ENCODE measurements at places on chromosomes 12 and 14. TPM values are rescaled to one million over a fixed set of nuclear protein-coding genes. Genes with fewer than 3 reads are reported as not detected.
A peak's percentile ranks its signal among the peaks of the same experiment; 100 is the strongest.

DNA sequence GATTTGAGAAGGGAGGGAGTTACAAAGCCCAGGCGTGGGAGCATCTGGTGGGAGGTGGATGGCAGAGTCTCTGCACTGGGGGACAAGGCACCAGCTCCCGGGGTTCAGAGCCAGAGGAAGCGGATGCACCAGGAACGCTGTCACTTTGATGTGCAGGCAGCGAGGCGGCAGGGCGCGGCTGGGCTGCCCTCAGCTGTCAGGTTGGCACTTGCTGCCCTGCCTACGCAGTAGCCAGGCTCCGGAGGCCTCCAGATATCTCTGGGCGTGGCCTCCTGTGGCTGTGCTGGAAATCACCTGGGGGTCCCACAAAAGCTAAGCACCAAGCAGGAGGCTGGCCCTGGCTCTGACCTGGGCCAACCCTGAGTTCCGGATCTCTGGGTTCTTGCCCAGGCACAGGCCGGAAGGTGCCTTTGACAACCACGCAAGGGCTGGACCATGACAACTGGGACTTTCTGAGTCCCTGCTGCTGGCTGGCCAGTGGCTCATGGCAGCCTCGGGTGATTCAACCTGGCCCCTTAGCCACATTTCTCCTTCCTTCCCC is 62.1 kb upstream of the MAP1LC3B2 start:
- peak; percentile 25 for DNase-seq
- no peaks in the 10 kb centered on the region for H3K36me3 ChIP-seq
- H3K27ac ChIP-seq, result no peak overlapping the region
- H3K4me3 ChIP-seq, result no peak overlapping the region
- peaks cover 11% of the 10 kb centered on the region for H3K4me1 ChIP-seq
- no peaks in the 10 kb centered on the region for H3K27me3 ChIP-seq

- H3K36me3 ChIP-seq, result no peaks in the 10 kb centered on the region
- H3K27ac ChIP-seq, result no peak overlapping the region
- no peak overlapping the region for H3K4me3 ChIP-seq
- DNase-seq, result no peak
- no peaks in the 10 kb centered on the region for H3K4me1 ChIP-seq
- no peaks in the 10 kb centered on the region for H3K27me3 ChIP-seq
These were observed 234.4 kb downstream of the CACNA1C start for GRCh38 chr12:2287151-2287550.

DNA sequence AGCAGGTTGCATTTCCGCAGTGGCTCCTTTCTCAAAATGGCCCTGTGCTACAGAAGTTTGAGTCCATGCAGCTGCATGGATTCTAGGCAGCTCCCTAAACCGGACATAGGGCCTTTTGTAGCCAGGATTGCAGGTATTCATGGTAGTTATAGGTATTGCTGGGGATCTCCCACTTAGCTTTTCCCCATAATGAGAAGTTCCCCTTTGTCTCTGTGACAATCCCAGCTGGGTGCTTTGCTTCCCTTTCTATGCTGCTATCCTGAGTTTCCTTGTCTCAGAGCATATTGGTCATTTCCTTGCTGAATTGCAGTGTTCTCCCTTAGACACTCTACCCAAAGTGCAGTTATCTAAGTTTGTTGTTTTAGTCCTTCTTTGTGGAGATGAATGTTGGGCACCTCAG is 120.9 kb upstream of the MIS18BP1 start:
- no peaks in the 10 kb centered on the region for H3K36me3 ChIP-seq
- peaks cover 7% of the 10 kb centered on the region for H3K4me1 ChIP-seq
- peak; percentile 20 for DNase-seq
- H3K27me3 ChIP-seq, result no peaks in the 10 kb centered on the region

DNA sequence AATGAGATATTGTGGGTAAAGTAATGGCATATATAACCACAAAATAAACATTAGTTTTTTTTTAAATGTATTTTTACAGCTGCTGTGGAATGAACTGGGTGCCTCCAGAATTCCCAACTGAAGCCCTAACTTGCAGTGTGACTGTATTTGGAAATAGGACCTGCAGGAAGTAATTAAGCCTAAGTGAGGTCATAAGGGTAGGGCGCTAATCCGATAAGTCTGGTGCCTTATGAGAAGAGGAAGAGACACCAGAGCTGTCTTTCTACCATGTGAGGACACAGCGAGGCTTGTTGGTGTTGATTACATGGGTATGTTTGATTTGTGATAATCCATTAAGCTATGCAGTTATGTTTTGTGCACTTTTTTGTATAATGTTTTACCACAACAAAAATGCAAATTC is 136.8 kb downstream of the TPH2 start:
- H3K4me1 ChIP-seq, result no peaks in the 10 kb centered on the region
- H3K27me3 ChIP-seq, result no peaks in the 10 kb centered on the region
- H3K4me3 ChIP-seq, result no peak overlapping the region
- no peaks in the 10 kb centered on the region for H3K36me3 ChIP-seq
- DNase-seq, result no peak
- H3K27ac ChIP-seq, result no peak overlapping the region

GRCh38 chr14:70808416-70809224 is 693 bp downstream of the MAP3K9 start:
- peak; percentile 76 for DNase-seq
- H3K27ac ChIP-seq, result peak overlapping the region; percentile 57
- H3K4me3 ChIP-seq, result peak overlapping the region; percentile 79
- no peaks in the 10 kb centered on the region for H3K27me3 ChIP-seq

GRCh38 chr12:4717806-4718205 is 2.4 kb upstream of the GALNT8 start:
- no peak for DNase-seq
- H3K36me3 ChIP-seq, result no peaks in the 10 kb centered on the region
- no peak overlapping the region for H3K27ac ChIP-seq
- no peak overlapping the region for H3K4me3 ChIP-seq

- no peaks in the 10 kb centered on the region for H3K36me3 ChIP-seq
- no peak for DNase-seq
- H3K27me3 ChIP-seq, result no peaks in the 10 kb centered on the region
- H3K4me3 ChIP-seq, result no peak overlapping the region
These were observed 197.1 kb downstream of the MED13L start for GRCh38 chr12:116080415-116080814.

DNA sequence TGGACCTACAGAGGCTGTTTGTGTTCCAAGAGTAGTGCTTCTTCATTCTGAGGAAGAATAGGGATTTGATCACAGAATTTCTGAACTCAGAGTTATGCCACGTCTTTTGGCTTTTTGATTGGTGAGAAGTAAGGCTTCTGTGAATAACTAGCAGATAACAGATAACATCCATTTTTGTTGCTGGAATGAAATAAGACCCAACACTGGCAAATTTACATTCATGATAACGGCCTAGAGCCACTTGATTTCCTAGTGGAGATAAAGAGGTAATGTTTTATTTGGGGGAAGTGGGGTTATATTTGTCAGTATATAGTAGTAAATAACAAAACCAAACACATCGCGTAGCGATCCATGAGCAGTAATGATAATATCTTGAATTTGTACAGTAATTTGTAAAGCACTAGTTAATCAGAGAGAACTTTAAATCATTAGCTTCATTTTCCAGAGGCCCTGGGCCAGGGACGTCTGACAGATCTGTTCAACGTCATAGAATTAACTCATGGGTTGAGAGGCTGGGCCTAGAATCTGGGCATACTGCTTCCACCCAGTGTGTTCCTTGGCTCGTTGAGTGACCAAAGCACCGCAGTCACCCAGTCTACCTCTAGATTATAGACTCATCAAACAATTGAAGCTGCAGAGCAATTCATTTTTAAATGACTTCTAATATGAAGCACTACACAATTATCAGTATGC is 79.6 kb downstream of the HMGA2 start:
- peaks cover 28% of the 10 kb centered on the region for H3K4me1 ChIP-seq
- no peak for DNase-seq
- no peaks in the 10 kb centered on the region for H3K36me3 ChIP-seq
- peak overlapping the region; percentile 48 for H3K27ac ChIP-seq
- H3K27me3 ChIP-seq, result no peaks in the 10 kb centered on the region

GRCh38 chr14:68935761-68936214 is 43.3 kb downstream of the ACTN1 start:
- no peaks in the 10 kb centered on the region for H3K36me3 ChIP-seq
- H3K27ac ChIP-seq, result no peak overlapping the region
- DNase-seq, result peak; percentile 37
- peaks cover 24% of the 10 kb centered on the region for H3K4me1 ChIP-seq

DNA sequence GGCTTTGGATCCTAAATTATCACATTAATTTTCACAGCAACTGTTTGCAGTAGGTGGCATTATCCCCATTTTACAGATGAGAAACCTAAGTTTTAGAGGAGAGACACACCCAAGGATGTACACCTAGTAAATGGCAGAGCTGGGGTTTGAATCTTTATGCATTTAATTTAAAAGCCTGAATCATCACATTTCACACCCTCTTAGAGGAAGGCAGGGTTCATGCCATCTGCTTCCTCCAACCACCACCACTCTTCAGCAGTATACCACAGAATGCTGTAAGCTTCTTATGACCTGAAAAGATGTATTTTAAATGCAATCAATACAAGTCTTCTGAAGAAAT is 90.3 kb downstream of the CRADD start:
- no peak overlapping the region for H3K4me3 ChIP-seq
- no peaks in the 10 kb centered on the region for H3K36me3 ChIP-seq
- H3K27me3 ChIP-seq, result no peaks in the 10 kb centered on the region
- peaks cover 12% of the 10 kb centered on the region for H3K4me1 ChIP-seq
- H3K27ac ChIP-seq, result no peak overlapping the region
- no peak for DNase-seq

DNA sequence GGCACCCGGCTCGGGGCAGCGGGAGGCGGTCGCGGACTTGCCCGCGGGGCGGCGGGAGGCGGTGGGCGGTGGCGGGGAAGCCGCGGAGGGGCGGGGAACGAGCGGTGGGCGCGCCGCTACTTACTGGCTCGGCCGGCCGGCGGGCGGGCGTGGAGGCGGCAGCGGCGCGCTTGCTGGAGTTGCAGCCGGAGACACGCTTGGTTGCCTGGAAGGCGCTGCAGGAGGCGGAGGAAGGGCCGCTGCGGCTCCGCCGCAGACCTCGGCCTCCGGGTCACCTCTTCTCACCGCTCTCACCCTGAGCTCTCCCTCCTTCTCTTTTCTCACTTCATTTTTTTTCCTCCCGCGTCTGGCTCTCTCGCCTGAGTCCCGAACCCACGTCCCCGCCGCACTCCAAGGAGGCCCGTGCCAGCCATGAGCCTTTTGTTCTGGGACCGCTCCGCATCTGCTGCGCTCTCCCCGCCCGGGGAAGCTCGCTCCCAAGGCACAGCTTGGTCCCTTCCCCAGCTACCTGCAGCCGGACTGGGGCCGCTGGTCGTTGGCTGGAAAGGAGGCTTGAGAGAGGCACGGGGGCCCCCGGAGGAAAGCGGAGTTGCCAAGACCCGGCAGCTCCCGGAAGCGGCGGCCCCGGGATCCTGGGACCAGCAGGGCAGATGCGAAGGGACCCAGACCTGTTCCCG is 592 bp upstream of the KCNK10 start:
- H3K4me3 ChIP-seq, result peak overlapping the region; percentile 88
- H3K27ac ChIP-seq, result no peak overlapping the region
- peaks cover 39% of the 10 kb centered on the region for H3K4me1 ChIP-seq
- peak; percentile 87 for DNase-seq
- H3K36me3 ChIP-seq, result no peaks in the 10 kb centered on the region

GRCh38 chr12:50021031-50021430 is 4.3 kb downstream of the RACGAP1 start:
- peaks cover 7% of the 10 kb centered on the region for H3K4me1 ChIP-seq
- H3K27me3 ChIP-seq, result no peaks in the 10 kb centered on the region
- H3K4me3 ChIP-seq, result no peak overlapping the region

DNA sequence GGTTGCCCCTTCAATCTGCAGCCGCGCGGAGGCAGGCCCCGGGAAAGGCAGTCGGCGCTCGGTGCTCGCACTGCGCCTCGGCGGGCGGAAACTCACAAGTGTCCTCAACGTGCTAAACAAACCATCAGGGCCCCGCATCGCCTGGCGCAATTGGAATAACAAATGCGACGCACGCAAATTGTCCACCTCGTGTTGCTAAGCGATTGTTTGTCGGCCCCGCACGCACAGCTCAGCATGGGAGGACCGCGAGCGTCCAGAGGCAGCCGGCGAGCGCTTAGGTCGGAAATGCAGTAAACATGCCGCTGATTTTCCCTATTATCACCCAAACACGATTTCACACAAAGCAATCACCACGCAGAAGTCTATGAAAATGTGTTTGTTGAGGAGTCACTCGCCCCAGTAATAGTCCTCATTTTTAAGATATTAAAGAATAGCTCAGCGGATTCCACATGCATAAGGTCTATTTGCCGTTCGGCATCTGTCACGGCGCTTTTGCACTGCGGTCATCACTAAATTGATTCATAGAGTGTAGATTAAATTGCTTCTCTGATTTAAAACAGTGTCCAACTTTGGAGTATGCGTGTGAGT is 3.2 kb upstream of the GSC start:
- H3K4me3 ChIP-seq, result peak overlapping the region; percentile 35
- peak; percentile 83 for DNase-seq
- no peak overlapping the region for H3K27ac ChIP-seq
- H3K4me1 ChIP-seq, result peaks cover 68% of the 10 kb centered on the region
- H3K27me3 ChIP-seq, result peaks cover 100% of the 10 kb centered on the region
- no peaks in the 10 kb centered on the region for H3K36me3 ChIP-seq

DNA sequence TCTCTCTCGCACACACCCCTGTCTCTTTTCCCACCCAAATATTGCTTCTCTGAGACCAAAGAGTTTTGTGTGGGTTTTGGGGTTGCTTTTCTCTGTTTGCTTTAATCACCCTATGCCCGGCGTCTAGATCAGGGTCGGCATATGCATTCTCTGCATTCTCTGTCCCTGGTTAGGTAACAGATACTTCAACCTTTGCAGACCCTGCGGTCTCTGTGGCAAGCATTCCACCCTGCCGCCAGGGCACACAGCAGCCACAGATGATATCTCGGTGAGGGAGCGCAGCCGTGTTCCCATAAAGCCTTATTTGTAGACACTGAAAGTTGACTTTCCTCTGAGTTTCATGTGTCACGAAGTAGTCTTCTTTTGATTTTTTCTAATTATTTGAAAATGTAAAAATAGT is 110.4 kb upstream of the FZD10 start:
- H3K27ac ChIP-seq, result no peak overlapping the region
- no peak for DNase-seq
- H3K4me1 ChIP-seq, result no peaks in the 10 kb centered on the region
- no peaks in the 10 kb centered on the region for H3K36me3 ChIP-seq
- H3K27me3 ChIP-seq, result peaks cover 94% of the 10 kb centered on the region

DNA sequence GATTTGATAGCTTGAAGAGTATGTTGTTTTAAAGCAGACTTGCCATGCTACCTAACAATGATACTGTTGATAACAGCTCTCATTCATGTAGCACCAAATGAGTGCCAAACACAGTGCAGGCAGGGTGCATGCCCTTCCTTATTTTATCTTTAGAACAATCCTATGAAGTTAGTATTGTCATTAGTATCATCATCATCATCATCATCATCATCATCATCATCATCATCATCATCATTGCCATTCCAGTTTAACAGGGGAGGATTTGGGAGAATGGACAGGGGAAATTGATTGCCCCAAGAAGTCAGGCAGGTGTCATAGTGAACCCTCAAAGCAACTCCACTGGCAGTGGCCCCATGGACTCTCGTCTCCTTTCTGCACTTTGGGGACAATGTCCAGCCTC is 734.9 kb downstream of the VRK1 start:
- H3K4me1 ChIP-seq, result no peaks in the 10 kb centered on the region
- no peak overlapping the region for H3K4me3 ChIP-seq
- H3K36me3 ChIP-seq, result no peaks in the 10 kb centered on the region
- DNase-seq, result no peak
- no peak overlapping the region for H3K27ac ChIP-seq

GRCh38 chr12:116427200-116427930 is 131.8 kb upstream of the MAP1LC3B2 start:
- H3K4me1 ChIP-seq, result peaks cover 15% of the 10 kb centered on the region
- H3K4me3 ChIP-seq, result peak overlapping the region; percentile 33
- no peaks in the 10 kb centered on the region for H3K27me3 ChIP-seq

Gene CCDC184
- total RNA-seq, result 1.1 TPM

Gene SLCO1A2
- total RNA-seq, result 23.9 TPM

Gene ALKBH2
- 18.5 TPM for total RNA-seq

Gene FAM90A1
- total RNA-seq, result not detected

Gene TDRD9
- not detected for total RNA-seq

Gene MORN3
- 0.19 TPM for total RNA-seq

Gene AMDHD1
- 1.1 TPM for total RNA-seq

Gene TAS2R13
- 2.4 TPM for total RNA-seq

All from neural progenitor cell (in vitro differentiated cells).